ENCODE measurements at places on chromosomes 7 and 10. TPM values are rescaled to one million over a fixed set of nuclear protein-coding genes. Genes with fewer than 3 reads are reported as not detected.
A peak's percentile ranks its signal among the peaks of the same experiment; 100 is the strongest.

The SNX10 gene
- 33.6 TPM for total RNA-seq

The CALML5 gene
- not detected for total RNA-seq

The PON1 gene
- total RNA-seq: not detected

DNA sequence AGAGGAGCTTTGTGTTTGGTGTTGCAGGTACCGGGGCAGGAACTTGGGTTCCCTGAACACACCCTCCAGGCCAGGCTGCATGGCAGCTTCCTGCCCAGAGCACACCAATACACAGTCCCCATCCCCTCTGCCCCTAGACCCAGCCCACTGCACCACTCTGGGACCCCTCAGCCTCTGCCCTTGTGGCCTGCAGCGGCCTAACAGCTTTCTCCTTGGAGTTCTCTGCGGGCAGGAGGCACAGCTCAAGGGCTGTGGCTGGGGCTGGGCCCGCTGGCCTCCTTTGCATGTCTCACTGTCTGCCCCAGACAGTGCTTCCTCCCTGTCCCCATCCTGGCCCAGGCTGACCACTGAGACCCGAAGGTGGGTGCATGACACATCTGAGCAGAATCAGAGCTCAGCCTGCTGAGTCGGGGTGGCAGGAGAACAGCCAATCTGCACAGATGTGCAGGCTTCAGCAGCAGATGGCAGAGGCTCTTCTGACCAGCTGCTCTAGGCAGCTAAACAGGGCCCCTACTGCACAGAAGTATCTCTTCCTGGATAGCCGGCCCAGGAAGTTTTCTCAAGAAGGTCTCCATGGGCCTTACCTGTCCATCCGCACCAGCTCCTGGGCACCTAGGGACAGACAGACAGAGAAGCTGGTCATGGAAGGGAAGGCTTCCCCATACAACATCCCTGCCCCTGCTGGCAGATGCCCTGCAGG lies 20.8 kb downstream of the VSIR start:
- peak overlapping the region; percentile 35 for H3K27ac ChIP-seq
- DNase-seq: no peak

GRCh38 chr7:47885309-47885986 lies 62.8 kb downstream of the PKD1L1 start:
- H3K27ac ChIP-seq: no peak overlapping the region
- H3K4me3 ChIP-seq: no peak overlapping the region
- H3K36me3 ChIP-seq: no peaks in the 10 kb centered on the region
- DNase-seq: no peak
- no peaks in the 10 kb centered on the region for H3K4me1 ChIP-seq
